ENCODE measurements at places on chromosomes 16 and 17.

GRCh38 chr16:9437115-9437514 is 345.7 kb downstream of the HAPSTR1 start:
- DNase-seq = no peak

GRCh38 chr17:49738456-49739163 is 25.3 kb downstream of the FAM117A start:
- no peak for DNase-seq

DNA sequence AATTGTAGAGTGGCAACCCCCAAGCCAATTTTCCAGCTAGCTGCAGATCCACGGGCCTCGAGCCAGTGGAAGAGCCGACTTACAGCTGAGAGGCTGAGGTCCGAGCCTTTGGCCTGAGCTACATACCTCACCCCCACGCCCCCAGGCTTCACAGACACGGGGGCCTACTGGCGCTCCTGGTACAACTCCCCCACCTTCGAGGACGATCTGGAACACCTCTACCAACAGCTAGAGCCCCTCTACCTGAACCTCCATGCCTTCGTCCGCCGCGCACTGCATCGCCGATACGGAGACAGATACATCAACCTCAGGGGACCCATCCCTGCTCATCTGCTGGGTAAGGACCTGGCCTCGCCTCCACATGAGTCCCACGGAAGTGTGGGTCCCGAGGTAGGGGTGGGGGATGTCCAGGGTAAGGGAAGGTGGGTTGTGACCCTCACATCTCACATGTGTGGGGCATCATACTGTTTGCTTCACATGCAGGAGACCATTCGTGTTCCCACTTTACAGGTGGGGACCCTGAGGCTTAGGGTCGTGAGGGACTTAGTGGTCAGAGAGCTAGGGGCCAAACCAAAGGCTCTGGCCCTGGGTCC is 3.4 kb downstream of the ACE start:
- no peak for DNase-seq

- DNase-seq = no peak
These were observed 44.6 kb downstream of the ABAT start for GRCh38 chr16:8718851-8719680.

All from stimulated activated CD4-positive, alpha-beta T cell treated with anti-CD3 and anti-CD28 coated beads, Interleukin-1b, Interleukin-23, amount 100 ng/mL, for 1 hour (primary cell).